SK-N-SH treated with all-trans-retinoic acid at 6 μM for 48 hours (cell line): ENCODE measurements at places on chromosomes 2 and 18.

DNA sequence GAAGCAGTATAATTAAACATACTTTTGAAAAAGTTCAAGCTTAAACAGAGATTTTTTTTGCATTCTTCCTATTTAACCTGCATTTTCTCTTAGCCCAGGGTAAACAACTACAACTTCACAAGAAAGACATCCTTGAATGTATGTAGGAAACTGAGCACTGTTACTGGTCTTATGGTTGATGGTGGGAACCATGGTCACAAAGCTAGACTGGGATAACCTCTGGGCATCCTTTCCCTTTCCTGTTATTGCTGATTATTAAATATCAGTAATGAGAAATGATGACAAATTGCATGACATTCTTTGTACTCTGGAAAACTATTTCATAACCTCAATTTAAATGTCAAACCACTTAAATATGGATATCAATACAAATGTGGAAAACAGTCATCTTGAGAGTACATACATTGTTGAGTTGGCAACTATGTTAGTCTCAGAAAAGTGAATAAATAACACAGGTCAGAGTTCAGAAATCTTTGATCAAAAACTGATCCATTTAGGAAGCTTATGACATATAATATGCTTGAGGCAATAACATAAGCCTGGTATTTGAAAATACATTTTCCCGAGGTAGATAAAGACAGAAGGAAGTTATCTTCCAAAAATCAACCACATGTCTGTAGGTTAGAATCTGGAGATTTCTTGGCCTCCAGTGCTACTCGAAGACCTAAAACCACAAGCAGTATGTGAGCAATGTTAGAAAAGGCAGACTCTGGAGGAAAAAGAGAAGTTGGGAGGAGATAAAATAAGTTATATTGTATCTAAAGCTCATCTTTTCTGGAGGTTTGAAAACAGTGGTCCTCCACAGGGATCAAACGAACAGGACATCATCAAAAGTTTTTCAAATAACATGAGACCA, 65.2 kb upstream of the ST8SIA5 start:
- no peak for ATAC-seq

- no peak for ATAC-seq
Measured at GRCh38 chr2:109454765-109455394, 158.9 kb downstream of the SEPTIN10 start.

GRCh38 chr2:95071856-95072255, 46.3 kb downstream of the MAL start:
- ATAC-seq = no peak

GRCh38 chr2:187206071-187206470, 242.0 kb downstream of the CALCRL start:
- ATAC-seq = no peak

DNA sequence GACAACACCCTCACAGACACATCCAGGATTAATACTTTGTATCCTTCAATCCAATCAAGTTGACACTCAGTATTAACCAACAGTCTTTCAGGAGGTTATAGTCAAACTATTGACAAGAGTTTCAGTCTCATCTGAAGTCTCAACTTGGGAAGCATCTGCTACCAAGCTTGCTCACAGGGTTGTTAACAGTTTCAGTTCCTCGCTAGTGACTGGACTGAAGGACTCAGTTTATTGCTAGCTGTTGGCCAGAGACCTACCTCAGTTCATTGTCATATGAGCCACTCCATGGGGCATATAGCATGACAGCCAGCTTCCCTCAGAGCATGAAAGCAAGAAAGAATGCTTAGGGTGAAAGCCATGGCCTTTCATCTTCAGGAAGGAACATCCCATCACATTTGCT, 228.6 kb downstream of the EPHA4 start:
- no peak for ATAC-seq
